ENCODE measurements at places on chromosomes 5 and 9.

GRCh38 chr5:162497455-162497854, 429.9 kb downstream of the GABRG2 start:
- DNase-seq = no peak

- no peak for DNase-seq
These were observed 19.7 kb upstream of the ABL1 start for GRCh38 chr9:130815242-130815808.

DNA sequence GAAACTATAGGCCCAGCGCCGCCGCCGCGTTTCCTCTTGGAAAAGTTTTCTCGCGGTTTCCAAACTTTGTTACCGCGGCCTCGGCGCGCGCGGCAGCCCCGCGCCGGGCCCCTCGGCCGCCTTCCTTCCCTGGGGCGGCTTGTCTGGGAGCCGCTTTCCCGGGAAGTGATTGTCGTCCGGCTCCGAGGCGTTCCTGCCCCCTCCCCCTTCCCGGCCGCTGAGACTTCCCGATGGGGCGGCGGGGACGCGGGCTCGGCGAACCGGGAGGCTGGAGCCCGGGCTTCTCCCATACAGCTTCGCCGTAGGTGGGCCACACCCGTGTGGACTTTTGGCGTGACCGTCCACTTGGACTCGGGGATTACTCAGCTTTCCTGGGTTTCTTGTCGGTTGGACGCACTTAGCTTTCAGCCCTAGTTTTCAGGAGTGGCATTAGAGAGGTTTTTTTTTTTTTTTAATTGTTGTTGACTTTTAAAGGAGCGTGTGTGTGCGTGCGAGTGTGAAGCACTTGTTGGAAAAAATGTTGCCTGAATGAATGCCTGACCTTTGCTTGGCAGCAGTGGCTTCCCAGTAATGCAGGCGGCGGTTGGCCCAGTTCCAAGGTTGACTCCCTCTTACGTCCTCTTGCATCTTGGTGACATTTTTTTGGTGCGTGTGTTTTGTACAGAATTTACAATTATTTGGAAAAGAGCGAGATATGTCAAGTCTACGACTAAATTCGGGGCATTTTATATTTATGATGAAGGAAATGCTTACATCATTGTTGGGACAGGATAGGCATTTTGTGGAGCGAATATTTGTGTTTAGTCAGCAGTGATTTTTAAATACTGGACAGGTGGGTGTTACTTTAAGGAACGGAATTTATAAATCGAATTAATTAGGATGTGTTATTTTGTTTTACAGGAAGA, 821 bp downstream of the CTNNA1 start:
- DNase-seq = peak; percentile 12

DNA sequence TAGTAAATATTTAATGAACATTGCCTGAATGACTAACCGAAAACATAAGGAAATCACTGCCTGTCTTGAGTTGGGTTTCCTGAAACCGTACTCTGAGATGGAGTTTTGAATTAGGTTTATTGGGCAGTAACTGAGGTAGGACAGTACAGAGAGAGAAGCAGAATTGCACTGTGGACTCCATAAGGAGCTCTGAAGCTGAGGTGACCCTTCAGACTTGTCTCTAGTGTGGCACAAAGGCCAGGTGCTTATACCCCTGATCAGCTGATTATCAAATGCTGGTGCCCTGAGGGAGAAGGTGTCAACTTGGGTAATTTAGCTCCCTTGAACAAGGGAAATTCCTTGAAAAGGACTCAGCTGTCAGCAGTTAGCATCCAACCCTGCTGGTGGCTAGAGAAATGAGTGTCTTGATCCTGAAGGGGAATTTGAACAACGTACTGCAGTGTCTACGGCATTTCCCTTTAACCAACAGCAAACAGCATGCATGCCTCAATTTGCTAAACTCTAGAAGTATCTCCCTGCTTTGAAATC, 135.0 kb upstream of the SMARCA2 start:
- DNase-seq = no peak

DNA sequence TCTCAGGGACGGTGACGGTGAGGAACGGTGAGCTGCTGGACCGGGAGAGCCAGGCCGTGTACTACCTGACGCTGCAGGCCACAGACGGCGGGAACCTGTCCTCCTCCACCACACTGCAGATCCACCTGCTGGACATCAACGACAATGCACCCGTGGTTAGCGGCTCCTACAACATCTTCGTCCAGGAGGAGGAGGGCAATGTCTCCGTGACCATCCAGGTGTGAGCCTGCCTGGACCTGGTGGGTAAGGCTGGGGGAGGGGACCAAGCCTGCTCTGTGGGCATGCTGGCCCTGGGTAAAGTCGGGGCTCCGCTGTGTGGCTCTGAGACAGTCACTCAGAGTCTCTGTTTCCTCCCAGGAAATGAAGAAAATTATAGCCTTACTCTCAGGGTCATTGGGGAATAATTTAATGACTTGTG, 29.3 kb downstream of the CDHR2 start:
- DNase-seq = peak; percentile 41

DNA sequence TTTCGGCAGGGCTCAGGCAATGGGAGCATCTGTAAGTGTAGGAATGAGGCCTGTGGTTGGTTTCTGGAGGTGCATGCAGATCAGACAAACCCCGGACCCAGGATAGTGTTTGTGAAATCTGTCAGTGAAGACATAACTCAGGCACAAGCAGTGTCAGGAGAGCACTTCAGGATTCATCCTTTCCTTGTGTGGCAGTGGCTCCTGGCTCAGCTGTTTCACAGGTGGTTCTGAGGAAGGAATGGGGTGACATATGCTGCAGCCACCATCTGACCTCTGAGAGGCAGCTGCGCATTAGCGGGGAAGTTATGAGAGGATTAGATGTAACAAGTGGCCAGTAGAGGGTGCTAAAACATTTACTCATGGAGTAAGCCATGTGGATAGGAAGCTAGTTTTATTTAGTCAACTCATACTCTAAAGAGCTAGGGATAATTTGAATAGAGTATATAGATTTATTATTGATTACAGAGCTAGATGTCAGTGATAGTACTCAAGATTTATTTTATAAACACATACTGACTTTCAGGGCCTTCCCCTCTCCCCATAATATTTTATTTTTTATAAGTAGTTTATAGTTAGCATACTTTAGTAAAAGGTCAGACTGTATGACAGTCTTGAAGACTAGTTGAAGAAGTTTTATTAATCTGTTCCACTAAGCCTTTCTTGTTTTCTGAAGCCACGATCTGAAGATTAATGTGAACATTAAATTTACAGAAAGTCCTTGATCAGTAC, 28.4 kb downstream of the NNT start:
- DNase-seq = peak; percentile 67

DNA sequence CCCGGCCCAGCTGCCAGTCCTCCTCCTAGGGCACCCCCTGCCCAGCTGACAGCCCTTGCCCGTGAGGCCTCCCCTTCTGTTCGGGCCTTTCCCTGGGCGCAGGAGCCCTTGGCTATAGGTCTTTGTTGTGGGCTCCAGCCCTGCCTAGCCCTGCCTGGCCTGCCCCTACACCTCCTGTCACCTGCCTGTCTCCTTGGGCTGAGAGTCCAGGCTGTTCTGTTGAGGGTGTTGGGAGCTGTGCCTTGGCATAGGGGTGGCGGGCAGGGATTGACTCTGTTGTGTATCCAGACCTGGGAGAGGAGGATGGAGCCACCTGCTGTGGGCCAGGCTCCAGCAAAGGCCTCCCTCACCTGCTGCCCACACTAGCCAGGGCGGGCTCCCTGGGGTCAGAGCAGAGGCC, 11.6 kb downstream of the FCN2 start:
- no peak for DNase-seq

DNA sequence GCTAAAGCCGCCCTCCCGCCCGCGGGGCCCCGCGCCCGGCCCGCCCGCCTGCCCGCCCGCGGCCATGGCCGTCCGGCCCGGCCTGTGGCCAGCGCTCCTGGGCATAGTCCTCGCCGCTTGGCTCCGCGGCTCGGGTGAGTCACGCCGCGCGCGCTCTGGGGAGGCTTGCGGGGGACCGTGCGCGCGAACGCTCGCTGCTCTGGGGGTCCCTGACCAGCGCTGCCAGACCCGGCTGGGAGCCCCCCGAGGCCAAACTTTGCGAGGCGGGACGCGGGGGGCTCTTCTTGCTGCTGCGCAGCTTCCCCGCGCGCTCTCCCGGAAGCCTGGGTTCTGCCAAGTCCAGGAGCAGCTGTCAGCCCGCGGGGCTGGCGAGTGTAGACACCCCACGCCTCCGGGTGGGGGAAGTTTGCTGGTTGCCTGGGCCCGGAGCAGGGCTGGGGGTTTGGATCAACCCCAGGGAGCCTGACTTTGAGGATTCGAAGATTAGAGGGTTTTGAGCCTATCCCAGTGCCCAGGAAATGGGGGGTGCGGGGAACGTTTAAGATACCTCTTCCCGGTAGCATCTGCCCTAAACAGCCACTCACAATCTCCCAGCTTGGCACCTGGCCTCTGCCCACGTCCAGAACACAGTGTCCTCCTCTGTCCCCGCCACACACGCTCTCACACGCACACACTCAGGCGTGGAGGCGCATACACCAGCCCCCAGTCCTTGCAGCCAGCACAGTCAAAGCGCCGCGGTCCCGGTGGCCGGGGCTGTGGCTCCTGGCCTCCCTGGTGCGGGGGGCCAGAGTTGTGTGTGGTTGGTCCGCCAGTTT, 535 bp downstream of the UNC5A start:
- DNase-seq = no peak

DNA sequence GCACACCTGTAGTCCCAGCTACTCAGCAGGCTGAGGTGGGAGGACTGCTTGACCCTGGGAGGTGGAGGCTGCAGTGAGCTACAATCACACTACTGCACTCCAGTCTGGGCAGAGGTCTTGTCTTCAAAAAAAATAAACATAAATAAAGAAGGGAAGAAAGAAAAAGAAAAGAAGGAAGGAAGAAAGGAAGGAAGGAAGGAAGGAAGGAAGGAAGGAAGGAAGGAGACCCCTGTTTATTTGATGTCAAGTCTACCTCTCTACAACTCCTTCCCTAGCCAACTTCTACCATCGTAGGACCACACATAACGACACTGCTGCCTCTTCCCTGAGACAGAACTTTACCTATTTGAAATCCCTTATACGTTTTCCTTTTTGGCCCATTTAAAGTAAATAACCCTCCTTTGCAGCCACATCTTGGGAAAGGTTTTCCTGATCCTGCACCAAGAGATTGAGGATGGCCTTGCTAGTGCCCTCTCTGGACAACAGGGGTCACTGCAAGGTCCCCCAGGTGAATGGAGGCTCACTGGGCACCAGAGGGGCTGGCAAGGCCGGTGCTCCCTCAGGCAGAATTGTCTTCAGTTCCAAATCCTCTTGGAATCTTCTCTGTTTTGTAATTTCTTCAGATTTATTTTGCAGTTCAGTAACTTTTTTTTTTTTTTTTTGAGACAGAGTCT, 10.5 kb downstream of the RPS14 start:
- no peak for DNase-seq

- DNase-seq = no peak
These were observed 39.5 kb upstream of the PSD2 start for GRCh38 chr5:139755892-139756671.

GRCh38 chr5:120609570-120609969, 145.5 kb downstream of the PRR16 start:
- no peak for DNase-seq

DNA sequence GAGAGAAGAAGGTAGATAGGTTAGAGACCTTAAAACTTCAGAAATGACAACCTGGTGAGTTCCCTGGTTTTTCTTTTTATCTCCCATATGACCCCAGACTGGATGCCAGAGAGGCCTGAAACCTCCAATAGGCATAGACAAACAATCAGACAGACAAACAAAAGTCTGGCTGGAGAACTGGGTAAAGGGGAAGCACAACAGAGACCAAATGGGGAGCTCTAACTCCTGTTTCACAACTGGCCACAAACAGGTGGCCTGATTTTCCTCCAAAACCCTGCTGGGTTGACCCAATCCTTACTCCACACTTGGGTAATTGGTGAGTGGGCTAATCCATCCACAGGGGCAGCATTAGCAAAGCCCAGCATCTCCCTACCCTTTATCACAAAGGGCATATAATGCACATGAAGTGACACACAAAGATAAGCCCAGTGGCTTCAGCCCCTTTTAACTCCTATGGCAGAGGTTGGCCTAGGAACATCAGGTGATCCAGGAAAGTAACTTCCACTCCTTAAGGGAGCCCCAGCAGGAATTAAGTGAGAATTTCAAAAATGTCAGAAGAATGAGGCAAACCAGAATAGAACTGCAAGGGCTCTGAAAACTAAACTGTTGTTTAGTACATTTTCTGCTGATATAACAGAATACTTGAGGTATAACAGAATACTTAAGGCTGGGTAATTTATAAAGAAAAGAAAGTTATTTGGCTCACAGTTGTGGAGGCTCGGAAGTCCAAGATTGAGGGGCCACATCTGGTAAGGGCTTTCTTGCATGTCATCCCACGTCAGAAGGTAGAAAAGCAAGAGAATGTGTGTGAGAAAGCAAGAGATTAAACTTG, 60.9 kb upstream of the ROR2 start:
- no peak for DNase-seq

- DNase-seq = no peak
These were observed 563.8 kb upstream of the ARRDC3 start for GRCh38 chr5:91946870-91947269.

DNA sequence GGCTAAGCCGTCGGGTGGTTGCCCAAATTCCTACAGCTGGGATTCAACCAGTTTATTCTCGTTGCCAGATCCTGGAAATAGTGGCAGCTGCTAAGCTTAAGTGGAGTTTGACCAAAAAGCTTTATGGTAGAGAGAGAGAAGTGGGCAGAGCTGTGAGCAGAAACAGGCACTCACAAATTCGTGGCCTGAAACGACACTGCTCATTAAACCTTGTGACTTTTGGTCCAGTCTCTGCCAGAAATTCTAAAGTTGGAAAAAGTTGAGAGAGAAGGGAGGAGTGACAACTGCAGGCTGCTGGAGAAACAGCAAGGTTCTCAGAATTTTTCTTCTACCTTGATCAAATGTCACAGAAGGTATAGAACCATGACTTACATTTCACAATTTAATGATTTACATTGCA, 131.5 kb downstream of the MTX3 start:
- DNase-seq = no peak

- no peak for DNase-seq
These were observed 422.2 kb downstream of the NR2F1-AS1 start for GRCh38 chr5:93158841-93159240.

DNA sequence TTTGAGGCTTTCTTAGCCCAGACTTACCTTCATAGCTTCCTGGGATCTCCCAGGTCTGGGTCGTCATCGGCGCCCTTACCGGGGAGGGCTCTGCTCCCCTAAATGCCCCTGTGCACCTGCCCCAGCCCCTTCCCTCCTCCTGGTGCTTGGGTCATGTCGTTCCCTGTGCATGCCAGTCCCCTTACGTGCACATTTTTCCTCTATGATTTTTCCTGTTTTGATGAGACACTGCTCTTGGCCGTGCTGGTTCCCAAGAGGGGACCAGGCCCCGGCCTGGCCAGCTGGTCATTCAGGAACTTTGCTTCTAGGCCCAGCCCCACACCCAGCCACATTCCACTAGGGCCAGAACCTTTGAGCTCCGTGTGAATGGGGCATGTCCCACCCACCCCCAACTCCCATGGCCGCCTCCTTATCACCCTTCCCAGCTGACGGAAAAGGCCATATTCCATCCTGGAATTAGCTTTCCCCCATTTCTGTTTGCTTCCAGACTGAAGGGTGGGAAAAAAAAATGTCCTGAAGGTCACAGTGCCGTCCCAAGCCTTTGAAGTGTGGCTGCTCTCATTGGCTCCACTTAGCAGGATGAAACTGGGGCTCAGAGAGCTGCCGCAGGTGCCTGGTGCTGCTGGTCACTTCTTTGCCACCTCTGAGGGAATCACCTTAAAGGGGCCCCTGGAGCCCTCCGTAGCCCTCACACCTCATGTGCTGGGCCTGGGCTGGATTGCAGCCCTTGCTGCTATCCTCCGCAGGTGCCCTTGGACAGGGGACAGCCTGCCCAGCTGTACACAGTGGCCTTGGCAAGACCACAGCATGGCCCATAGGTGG, 25.1 kb downstream of the ERGIC1 start:
- no peak for DNase-seq

- no peak for DNase-seq
These were observed 571.3 kb upstream of the TLE4 start for GRCh38 chr9:79000230-79001002.

GRCh38 chr5:155189476-155189875, 175.9 kb downstream of the KIF4B start:
- DNase-seq = no peak

Data from naive thymus-derived CD8-positive, alpha-beta T cell (primary cell).